GM04504 (cell line): ENCODE measurements at places on chromosomes 5 and 9.
A peak's percentile ranks its signal among the peaks of the same experiment; 100 is the strongest.

DNA sequence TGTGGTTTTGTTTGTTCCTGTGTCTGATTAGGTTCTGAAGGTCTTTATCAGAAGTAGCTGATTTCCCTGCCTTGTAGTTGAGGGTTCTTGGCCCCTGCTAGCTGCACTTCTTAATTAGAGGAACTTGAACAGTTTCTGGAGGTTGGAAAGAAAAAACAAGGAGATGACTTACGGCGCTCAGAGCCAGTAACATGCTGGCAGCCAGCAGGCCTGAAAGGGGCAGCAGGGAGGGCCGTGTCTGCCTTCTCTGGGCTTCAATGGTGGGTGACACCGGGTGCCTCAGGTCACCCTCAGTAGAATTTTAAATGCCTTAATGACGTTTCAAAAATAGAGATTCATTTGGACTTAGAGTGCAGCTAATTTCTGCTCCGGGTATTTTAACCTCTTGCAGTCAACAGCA lies 15.8 kb downstream of the UBE2QL1 start:
- DNase-seq = no peak

DNA sequence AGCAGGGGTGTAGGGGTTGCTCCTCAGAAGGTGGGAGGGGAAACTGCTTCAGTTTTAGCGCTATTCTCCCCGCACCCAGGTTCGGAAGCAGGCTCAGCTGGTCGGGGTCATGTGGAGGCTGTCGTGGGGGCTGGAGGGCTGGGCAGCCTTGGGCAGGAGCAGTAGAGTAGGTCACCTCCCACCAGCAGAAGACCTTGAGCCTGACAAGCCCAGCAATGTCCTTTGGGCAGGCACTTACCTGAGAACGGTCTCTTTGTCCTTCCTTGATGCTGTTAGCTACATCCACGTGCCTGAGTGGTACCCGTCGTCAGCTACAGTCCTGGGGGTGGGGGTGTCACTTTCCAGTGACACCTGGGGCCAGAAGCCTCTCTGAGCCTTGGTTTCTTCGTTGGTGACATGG lies 20.3 kb downstream of the ENHO start:
- no peak for DNase-seq

- DNase-seq = no peak
These were observed 1.3 kb upstream of the REEP5 start for GRCh38 chr5:112923148-112923917.

GRCh38 chr9:92965061-92965758 lies 17.9 kb downstream of the FGD3 start:
- no peak for DNase-seq

GRCh38 chr5:175060257-175060656 lies 335.9 kb downstream of the MSX2 start:
- no peak for DNase-seq

DNA sequence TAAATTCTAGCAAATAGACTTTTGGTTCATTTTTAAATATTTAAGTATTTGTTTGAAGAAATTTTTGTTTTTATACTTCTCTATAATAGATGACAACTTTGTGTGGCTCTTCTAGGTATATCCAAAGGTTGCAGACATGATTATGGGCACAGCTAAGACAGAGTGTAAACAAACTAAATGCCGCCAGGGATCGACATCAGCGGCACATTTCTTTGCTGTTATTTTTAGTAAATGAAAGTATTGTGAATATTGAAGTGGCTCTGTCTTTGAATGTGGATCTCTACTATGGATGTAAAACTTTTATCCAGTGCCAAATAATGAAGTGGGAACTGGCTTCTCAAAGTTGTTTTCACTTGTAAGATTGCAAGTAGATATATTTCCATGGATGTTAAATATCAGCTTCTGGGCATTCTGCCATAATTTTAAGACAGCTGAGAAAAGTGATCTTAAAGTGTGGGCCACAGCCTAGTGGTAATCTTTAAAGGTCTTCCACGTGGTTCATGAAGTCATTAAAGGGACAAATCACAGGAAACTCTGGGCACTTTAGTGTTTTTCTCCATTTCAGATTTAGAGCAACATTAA lies 589.9 kb downstream of the ZNF608 start:
- DNase-seq = peak; percentile 1

DNA sequence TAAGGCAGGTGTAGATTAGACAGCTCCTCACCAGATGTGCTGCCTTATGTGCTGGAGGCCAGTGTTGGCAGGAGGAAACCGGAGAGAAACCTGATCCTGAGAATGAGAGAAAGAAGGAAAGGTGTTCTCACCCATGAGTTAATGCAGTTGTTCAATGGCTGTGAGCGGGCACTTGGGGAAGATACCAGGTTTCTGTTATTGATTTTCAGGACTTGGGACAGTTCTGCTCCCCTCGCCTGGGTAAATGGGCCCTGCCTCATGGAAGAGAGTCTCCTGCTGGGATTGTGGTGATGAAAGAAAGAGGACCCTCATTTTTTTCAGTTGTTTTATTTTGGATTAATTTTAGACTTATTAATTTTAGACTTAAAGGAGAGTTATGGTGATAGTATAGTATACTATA lies 59.5 kb downstream of the EGFLAM start:
- DNase-seq = no peak

GRCh38 chr9:83569326-83569725 lies 31.1 kb upstream of the FRMD3 start:
- DNase-seq = no peak
